DMS153 (cell line): ENCODE measurements at places on chromosomes 7 and 10.

GRCh38 chr7:140585333-140585732 lies 55.3 kb downstream of the DENND2A start:
- DNase-seq: no peak

- DNase-seq: no peak
These were observed 332.4 kb upstream of the NRP1 start for GRCh38 chr10:33666686-33667480.

- no peak for DNase-seq
These were observed 71.5 kb downstream of the IDE start for GRCh38 chr10:92502296-92502808.

GRCh38 chr10:100888957-100889356 lies 23.8 kb upstream of the SLF2 start:
- no peak for DNase-seq

GRCh38 chr10:100662067-100662466 lies 83.3 kb upstream of the PAX2 start:
- no peak for DNase-seq

DNA sequence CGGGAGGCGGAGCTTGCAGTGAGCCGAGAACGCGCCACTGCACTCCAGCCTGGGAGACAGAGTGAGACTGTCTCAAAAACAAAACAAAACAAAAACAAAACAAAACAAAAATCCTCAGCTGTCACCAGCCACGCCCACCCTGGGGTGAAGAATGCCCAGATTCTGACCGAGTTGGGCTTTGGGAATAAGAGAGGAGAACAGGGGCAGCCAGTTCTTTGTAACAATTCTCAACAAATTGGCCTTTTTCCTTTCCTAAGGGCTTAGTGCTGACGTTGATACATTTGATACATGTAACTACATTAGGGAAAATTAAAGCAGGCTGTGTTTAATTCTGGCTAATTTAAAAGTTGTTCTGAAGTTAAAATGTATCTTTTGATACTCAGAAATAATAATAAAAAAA lies 121.0 kb downstream of the EPC1 start:
- DNase-seq: no peak
